Adipocyte (in vitro differentiated cells): ENCODE measurements at places on chromosomes 13 and 19.

- DNase-seq: no peak
These were observed 11.3 kb downstream of the SOX1 start for GRCh38 chr13:112078216-112078615.

DNA sequence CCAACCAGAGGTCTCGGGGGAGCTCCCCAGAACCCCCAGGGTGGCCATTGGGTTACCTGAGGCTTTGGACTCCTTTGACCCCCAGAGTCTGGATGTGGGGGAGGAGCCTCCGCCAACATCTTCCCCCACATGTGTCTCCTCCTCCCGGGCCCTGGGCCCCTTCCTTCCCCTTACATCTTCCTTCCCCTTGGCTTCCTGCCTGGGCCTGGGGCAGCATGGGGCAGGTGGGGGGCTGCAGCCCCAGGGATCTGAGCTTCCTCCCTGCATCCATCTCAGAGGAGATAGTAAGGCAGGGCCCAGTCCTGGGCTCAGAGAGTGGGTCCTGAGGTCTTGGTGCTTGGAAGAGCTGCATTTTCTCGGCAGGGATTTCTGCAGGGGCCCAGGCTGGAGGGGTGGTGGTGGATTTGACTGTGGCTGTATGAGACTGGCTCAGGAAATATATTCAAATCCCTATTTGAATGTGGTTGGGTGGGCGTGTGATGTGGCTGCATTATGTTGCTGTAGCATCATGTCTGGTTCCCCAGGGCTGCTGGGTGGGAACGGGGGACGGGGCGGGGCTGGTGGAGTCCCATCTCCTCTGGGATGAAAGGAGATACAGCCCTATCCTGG lies 919 bp downstream of the VAV1 start:
- DNase-seq: no peak

DNA sequence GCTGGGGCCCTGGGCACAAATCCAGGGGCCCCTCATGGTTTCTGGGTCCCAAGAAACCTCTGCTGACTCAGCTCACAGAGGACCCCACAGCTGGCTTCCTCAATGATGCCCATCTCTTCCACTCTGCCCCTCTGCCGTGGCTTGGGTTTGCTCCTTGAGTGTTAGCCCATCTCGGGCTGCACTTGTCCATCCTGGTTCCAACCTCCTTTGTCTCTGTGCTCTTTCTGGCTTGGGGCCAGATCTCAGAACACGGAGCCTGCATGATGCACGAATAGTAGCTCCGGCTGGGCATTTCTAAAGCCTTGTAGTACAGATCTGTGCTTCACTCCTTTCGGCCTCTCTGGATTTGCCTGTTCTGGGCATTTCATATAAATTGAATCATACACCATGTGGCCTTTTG lies 53.8 kb downstream of the F2RL3 start:
- DNase-seq: no peak

DNA sequence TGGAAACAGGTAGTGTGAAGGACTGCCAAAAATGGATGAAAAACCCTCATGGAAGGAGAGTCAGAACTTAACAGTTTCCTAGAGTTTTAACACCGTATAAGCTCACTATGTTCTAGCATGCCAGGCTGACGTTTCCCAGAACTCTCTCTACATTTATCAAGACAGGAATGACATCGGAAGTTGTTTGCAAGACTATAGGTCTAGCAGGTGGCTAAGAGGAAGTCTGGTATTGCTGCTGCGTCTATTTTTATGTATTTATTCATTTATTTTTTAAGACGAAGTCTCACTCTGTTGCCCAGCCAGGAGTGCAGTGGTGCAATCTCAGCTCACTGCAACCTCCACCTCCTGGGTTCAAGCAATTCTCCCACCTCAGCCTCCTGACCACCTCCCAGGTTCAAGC lies 20.5 kb upstream of the ARL11 start:
- DNase-seq: no peak

DNA sequence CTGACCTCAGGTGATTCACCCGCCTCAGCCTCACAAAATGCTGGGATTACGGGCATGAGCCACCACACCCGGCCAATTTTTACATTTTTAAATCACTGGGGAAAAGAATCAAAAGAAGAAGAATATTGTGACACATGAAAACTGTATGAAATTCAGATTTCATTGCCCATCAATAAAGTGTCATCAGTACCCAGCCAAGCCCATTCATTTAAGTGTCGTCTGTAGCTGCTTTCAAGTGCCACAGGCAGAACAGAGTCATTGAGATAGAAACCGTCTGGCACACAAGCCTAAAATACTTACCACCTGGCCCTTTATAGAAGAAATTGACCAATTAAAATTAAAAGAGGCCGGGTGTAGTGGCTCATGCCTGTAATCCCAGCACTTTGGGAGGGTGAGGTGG lies 15.3 kb downstream of the COLGALT1 start:
- DNase-seq: no peak

DNA sequence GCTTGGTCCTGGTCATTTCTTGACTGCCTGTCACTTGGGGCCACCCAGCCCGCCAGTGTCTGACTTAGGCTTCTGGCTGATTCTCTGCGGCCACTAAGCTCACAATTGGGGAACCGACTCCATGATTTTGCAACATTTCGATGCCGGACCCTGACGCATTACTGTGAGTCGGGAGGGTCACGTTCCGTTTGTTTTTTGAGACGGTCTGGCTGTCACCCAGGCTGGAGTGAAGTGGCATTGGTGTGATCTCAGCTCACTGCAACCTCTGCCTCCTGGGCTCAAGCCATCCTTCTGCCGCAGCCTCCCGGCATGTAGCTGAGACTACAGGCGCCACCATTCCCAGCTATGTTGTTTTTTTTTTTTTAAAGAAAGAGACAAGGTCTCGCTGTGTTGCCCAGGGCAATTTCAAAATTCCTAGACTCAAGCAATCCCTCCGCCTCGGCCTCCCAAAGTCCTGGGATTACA lies 3.2 kb upstream of the ADAT3 start:
- no peak for DNase-seq

DNA sequence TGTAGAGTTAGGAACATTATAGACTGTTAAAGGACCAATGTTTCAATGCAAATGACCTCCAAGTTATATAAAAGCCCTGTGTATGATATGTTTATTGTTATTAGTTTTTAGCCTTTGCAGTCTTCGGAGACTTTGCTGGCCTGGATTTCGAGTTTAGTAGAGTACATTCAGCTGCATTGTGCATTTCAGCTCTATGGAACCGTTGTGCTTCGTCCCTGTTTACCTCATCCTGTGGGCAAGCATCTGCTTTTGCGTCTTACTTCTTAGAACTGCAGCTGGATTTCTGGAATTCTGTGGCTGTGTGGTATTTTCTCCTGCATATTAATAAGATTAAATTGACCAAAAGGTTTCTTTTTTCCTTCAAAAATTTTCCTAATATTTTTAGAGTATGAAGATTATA lies 138.6 kb downstream of the KCNRG start:
- DNase-seq: no peak

GRCh38 chr13:55893540-55893939 lies 1247.2 kb upstream of the PRR20A start:
- no peak for DNase-seq

DNA sequence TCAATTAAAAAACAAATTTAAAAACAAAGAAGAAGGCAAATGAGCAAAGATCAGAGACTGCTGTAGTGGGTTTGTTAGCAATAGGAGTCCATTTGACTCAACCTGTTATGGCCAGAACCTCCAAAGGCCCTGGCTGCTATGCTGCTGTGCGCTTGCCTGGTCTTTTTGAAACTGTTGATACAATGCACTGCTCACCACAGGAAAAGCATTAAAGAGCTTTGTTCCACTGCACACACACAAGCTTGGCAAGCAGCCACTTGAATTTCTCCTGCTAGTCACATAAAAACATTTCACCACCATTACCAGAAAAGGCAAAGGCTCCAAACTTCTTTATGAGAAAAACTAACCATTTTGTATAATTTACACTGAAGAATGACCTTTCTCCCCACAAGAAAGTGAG lies 132.2 kb downstream of the FREM2 start:
- DNase-seq: peak; percentile 4

DNA sequence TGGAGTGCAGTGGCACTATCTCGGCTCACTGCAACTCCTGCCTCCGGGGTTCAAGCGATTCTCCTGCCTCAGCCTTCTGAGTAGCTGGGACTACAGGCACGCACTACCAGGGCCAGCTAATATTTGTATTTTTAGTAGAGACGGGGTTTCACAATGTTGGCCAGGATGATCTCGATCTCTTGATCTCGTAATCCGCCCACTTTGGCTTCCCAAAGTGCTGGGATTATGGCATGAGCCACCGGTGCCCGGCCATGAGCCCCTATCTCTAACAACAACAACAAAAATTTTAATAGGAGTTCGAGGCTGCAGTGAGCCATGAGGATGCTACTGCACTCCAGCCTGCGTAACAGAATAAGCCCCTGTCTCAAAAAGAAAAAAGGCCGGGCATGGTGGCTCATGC lies 5.0 kb downstream of the AP1M2 start:
- no peak for DNase-seq

- DNase-seq: peak; percentile 73
These were observed 852.7 kb upstream of the KLHL1 start for GRCh38 chr13:70960841-70961443.

DNA sequence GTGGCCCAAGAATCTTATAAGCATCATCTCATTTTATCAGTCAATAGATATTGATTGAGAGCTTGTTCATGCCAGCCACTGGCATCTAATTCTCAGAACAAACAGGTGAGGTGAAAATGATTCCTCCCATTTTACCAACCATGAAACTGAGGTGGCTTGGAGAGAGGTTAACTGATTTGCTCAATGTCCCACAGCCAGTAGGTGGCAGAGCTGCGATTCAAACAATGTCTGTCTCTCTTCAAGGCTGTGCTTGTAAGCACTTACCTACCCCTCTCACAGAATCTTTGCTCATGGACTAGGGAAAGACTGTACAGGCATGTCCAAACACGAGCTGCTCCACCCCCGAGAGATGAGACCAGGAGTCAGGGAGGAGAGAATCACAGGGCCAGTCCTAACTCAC lies 21.5 kb upstream of the GSX1 start:
- no peak for DNase-seq

DNA sequence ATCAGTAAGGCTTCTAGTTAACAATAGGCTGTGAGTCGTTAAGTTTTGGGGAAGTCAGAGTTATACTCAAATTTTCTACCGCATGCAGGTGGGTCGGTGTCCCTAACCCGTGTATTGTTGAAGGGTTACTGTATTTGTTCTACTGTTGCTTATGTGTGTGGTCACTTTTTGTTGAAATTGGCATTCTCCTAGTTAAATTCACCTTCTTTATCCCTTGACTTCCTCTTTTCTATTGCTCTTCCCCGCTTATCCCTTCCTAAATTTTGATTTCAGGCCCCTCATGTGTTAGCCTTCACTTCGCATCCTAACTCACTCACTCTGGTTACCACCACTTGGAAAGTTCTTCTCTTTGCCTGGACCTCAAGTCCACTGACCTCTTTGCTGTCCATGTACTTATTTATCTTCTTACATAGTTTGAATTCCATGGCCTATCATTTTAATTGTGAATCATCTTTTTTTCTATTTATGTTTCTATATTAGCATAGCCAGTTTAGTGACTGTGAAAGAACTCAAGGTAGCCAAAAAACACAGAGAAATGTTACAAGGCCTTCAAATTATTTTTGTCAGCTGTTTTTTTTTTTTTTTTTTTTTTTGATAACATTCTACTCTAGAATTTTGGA lies 52.9 kb downstream of the NDFIP2 start:
- peak; percentile 11 for DNase-seq

DNA sequence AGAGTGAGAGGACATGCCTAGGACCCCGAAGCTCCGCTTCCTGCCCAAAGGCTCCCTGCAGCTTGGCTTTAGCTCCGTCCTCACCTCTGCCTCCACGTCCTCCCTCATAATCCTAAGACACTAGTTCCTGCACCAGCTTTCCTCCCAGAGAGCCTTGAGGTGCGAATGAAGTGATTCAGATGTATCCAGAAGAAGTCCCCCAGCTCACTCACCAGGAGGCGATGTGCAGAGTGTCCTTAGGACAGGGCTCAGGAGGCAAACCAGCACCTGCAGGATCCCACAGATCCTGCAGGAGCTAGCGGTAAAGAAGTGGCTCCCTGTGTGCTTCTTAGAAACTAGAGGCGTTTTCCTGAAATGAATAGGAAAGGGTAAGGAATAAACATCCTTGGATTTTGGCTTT lies 109.7 kb downstream of the HSPH1 start:
- no peak for DNase-seq

- no peak for DNase-seq
These were observed 813.4 kb downstream of the SLITRK6 start for GRCh38 chr13:84985860-84986259.

DNA sequence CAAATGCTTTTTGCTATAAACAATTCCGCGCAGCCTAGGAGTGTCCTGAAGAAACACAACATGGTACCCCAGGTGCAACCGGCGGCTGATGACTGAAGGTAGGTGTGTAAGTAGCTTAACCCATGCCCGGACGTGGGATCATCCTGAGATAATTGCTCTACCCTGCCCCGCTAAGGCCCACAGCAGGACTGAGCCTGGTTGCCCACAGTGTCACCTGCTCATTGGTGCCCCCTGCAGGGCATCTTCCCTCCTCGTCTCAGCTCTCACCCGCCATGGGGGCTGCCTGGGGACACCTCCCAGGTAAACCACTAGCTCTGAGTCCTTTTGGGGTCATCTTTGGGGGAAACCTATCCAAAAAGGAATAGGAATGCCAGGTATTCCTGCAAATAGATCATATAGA lies 22.3 kb downstream of the TMEM161A start:
- DNase-seq: no peak
